Cerebellar cortex (tissue), 1 donor: ENCODE measurements at places on chromosomes 12 and 14.
A peak's percentile ranks its signal among the peaks of the same experiment; 100 is the strongest.

DNA sequence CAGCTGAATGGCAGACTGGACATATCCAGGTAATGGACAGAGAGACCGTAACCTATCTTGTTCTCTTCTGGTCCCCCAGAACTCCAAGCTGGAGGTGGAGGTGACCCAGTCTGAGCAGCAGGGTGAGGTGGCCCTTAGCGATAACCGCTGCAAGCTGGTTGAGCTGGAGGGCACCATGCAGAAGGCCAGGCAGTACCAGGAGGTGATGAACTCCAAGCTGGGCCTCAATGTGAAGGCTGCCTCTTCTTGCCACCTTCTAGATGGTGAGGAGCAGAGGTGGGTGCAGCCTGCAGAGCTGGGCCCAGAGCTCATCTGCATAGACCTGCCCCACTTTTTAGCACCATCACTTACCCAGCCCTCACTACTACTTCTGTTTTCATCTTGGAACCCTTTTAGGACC lies 7.2 kb upstream of the KRT86 start:
- DNase-seq: no peak

DNA sequence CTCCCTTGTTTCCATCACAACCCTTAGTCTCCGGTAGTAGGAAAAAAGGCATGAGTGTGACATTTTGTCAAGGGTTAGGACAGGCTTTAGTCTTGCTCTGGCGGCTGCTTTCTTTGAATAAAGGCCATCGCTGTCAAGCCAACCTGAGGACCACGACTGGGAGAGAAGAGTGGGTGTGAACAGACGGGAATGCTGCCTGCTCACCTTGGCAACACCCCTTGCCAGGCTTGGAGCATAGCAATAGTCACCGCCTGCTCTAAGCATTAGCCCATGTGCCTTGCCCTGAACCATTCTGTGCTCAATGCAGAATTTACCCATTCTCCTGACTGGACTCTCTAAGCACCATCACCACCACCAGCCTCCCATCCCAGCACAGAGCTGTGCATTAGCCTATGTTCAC lies 36.2 kb downstream of the SPTB start:
- peak; percentile 35 for DNase-seq

GRCh38 chr14:99936738-99937474 lies 128.3 kb upstream of the EVL start:
- no peak for DNase-seq

DNA sequence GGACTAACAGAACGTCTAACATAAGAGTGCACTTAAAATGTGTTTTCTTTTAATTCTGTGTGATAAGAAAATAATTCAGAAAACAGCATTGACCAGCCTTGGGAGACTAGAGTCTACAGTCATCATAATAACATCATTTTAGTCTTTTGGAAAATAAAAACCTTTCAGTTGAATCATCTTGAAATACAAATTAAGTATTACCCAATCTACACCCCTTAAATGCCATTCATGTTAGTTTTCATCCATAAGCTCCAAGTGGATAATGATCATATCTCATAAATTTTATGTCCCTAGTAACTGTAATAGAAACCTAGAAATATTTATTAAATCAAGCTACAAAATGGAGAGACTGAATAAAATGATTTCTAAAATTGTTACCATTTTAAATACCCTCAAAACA lies 32.4 kb downstream of the EPS8 start:
- DNase-seq: no peak

- DNase-seq: no peak
Observed at GRCh38 chr14:36221112-36221511, 44.6 kb upstream of the PTCSC3 start.

DNA sequence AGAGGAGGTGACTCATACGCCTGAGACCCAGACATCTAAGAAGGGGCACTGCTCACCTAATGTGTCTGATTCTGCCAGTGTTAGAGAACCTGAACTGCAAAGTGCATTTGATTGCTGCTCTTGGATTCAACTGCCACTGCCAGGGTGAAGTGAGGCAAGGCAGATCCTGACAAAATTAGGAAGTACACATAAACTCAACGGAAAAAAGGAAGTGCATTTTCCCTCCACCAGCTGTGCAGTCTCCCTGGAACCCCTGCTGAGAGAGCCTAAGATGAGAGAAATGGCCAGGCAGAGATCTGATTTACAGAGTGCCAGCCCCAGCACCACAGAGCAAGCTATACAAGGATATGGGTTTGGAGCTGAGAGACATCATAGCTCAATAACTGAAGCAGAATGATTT lies 215.3 kb downstream of the SEC23A start:
- no peak for DNase-seq

GRCh38 chr12:25972783-25973182 lies 14.3 kb downstream of the RASSF8 start:
- no peak for DNase-seq

DNA sequence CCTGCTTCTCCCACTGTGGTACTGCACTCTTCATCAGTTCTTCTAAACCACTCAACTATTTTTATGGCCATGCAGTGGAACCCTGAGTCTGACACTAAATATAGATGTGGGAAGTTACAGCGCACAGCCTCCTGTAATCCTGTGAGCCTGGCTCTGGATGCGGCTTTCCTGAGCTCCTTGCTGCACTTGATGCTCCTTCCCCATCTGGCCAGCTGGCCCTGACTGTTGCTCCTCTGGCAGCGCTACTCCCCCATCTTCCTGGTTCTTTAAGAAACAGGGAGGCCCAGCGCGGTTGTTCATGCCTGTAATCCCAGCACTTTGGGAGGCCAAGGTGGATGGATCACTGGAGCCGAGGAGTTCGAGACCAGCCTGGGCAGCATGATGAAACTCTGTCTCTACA lies 24.6 kb downstream of the IQSEC3 start:
- DNase-seq: no peak

GRCh38 chr14:54685286-54685845 lies 118.4 kb downstream of the SAMD4A start:
- no peak for DNase-seq

GRCh38 chr12:2963154-2963759 lies 4.1 kb downstream of the TEAD4 start:
- no peak for DNase-seq

DNA sequence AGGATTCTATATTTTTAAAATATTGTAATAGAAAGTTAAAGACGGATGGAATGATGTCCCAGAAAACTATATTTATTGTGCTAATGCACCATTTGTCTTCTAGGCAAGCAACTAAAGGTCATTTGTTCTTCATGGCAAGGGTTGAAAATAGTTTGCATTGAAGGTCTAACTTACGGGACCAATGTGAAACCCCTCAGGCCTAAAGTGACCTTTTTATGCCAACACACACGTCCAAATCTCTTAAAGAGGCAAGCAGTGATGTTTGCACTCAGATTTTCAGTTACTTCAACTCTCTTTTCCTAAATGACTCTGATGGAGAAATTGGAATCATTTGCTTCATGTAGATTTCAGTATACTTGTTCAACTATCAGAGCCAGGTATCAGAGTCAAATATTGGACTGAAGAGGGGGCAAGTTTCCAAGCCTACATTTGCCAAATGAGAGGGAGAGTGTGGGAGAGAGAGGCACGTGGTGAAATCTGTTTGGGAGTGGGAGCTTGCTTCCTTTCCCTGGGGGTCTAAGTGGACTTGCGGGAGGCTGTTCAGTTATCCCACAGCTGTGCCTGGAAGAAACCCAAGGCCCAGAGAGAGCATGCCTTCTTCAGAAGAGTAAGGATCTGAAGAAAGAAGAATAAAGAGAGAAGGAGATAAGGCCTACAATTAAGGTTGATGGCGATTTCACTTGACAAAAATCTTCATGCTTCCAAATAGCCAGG lies 459.8 kb downstream of the BCAT1 start:
- no peak for DNase-seq

- DNase-seq: no peak
Observed at GRCh38 chr14:104031384-104031783, 54.1 kb upstream of the ASPG start.

- DNase-seq: no peak
Observed at GRCh38 chr12:120847814-120848213, 56.3 kb downstream of the SPPL3 start.

DNA sequence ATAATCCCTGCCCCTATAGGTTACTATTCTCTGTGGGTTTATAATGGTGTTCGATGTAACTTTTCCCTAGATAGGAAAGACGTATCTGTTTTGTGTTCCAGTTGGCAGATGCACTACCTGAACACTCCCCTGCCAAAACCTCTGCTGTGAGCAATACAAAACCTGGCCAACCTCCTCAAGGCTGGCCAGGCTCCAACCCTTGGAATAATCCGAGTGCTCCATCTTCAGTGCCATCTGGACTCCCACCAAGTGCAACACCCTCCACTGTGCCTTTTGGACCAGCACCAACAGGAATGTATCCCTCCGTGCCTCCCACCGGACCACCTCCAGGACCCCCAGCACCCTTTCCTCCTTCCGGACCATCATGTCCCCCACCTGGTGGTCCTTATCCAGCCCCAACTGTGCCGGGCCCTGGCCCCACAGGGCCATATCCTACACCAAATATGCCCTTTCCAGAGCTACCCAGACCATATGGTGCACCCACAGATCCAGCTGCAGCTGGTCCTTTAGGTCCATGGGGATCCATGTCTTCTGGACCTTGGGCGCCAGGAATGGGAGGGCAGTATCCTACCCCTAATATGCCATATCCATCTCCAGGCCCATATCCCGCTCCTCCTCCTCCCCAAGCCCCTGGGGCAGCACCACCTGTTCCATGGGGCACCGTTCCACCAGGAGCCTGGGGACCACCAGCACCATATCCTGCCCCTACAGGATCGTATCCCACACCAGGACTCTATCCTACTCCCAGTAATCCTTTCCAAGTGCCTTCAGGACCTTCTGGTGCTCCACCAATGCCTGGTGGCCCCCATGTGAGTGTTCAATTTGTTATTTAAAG lies 11.3 kb downstream of the MAPK1IP1L start:
- DNase-seq: peak; percentile 86

DNA sequence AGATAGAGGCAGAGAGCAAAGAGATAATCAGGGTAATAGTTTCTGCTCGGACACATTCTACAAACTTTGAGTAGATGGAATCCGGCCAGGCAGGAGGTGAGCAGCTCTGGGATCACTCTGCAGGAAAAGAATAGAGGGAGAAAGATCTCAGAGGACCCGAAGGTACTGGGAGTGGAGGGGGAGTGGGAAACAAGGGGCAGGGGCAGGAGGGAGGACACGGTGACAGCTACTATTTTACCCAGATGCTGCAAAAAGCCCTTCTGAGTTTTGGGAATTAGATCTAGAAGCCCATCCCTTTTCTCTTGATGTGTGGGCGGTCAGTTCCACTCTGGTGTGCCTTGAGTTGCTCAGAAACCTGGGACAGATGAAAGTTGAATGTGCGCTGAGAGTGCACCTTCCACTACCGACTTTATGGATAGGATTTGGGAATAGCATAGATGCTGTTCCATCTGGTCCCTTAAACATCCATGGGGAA lies 556 bp downstream of the GPRC5A start:
- no peak for DNase-seq

- no peak for DNase-seq
Observed at GRCh38 chr14:53331247-53331646, 178.1 kb upstream of the DDHD1 start.

DNA sequence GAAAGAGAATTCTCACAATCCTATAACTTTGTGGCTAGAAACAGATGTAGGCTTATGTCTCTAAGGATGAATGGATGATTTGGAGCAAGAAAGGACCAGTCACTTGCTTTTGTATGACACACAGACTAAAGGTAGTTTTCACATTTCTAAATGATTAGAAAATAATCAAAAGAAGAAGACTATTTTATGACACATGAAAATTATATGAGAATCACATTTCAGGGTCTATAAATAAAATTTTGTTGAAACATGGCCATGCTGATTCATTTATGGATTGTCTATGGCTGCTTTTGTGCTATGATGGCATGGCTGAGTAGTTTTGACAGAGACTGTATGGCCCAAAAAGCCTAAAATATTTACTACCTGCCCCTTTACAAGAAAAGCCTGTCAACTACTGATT lies 49.4 kb upstream of the FRMD6 start:
- DNase-seq: no peak

DNA sequence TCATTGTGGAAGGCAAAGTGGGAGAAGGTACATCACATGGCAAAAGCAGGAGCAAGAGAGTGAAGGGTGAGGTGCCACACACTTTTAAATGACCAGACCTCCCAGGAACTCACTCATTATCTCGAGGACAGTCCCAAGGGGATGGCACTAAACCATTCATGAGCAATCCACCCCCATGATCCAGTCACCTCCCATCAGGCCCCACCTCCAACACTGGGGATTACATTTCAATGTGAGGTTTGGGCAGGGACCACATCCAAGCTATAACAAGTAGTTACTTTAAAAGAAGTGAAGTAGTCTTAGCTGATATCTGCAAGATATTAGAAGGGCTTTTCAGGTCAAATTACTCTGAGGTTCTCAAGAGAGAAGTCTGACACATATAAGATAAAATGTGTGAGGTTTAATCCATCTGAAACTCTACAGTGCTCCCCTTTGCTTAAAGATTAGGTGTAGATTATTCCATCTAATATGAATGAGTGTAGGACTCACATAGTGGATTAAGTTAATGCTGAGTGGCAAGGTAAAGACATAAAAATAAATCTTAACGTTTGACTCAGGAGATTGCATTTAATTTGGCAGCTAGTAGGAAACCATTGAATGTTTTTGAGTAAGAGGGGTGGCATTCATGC lies 130.8 kb downstream of the TMX1 start:
- DNase-seq: no peak

DNA sequence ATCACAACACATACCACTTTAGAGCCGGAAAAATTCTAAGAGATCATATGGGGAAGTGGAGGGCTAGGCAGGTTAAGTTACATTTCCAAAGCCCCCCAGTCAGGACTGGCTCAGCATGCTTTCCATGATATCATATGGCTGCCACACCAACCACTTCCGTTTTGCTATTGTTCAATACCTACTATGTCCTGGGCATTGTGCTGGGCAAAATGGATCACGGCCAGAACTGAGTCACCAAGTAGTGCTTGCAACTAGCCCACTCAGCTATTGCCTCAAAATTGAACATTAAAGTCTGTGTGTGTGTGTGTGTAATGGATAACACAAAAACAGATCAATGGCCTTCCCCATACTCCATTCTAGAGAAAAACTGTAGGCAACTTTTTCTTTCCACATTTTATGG lies 22.7 kb downstream of the WIF1 start:
- DNase-seq: no peak

GRCh38 chr14:37615582-37616289 lies 20.3 kb downstream of the TTC6 start:
- no peak for DNase-seq

GRCh38 chr14:63545431-63545830 lies 2.3 kb upstream of the PPP2R5E start:
- no peak for DNase-seq
